ENCODE measurements at places on chromosomes 16 and 17. TPM values are rescaled to one million over a fixed set of nuclear protein-coding genes. Genes with fewer than 3 reads are reported as not detected.
A peak's percentile ranks its signal among the peaks of the same experiment; 100 is the strongest.

The NDRG4 gene
- total RNA-seq: 3.1 TPM

DNA sequence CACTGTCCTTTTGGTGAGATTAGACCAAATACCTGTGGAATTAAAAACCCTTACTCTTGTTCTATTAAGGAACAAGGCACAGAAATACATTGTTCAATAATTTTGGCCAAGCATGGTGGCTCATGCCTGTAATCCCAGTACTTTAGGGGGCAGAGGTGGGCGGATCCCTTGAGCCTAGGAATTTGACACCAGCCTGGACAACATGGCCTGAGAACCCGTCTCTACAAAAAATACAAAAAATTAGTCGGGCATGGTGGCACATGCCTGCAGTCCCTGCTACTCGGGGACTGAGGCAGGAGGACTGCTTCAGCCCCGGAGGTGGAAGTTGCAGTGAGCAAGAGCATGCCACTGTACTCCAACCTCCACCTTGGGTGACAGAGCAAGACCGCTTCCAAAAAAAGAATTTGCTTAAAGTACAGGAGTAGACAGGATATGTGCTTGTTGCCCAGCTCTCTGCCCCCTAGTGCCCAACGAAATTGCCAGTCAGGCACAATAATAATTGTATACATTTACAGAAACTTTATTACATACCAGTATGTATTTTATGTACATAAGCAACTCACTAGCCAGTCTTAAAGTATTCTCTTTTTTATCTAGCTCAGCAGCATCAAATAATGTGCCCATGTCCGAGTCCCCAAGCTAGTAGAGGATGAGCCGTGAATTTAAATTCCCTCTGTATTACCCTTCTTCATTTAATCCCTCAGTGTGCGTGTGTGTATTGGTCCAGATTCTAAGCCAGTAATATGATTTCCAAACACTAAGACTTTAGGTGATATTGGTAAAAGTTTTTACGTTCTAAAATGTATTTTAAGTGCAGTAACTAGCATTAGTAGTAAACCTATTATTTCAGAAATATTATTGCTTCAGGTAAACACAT is 1.4 kb downstream of the THUMPD1 start:
- H3K27me3 ChIP-seq: no peaks in the 10 kb centered on the region
- H3K27ac ChIP-seq: peak overlapping the region; percentile 98
- H3K4me3 ChIP-seq: peak overlapping the region; percentile 87

GRCh38 chr17:27299384-27300049 is 5.6 kb downstream of the WSB1 start:
- H3K27ac ChIP-seq: no peak overlapping the region
- no peaks in the 10 kb centered on the region for H3K27me3 ChIP-seq
- no peaks in the 10 kb centered on the region for H3K36me3 ChIP-seq
- H3K4me3 ChIP-seq: no peak overlapping the region
- peaks cover 31% of the 10 kb centered on the region for H3K4me1 ChIP-seq

The PYDC1 gene
- not detected for total RNA-seq

The GEMIN4 gene
- 12.0 TPM for total RNA-seq
